ENCODE measurements at places on chromosomes 1 and 21.

DNA sequence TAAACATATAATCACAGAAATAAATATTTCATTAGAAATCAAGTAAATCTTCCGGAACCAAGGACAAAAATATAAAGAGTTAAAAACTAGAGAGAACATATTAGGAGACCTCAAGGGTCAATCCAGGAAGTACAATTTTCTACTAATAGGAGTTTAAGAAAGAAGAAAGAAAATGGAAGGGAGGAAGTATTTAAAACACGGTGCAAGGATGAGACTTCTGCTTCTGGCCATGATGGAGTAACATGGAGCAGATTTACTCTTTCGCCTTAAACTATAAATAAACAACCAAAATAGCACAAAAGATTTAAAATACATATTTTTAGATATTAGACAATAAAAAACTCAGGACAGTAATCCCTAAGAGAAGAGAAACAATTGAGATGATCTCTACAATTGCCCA lies 12.6 kb upstream of the IFNAR1 start:
- no peak for DNase-seq

- DNase-seq, result no peak
Observed at GRCh38 chr1:29471487-29472313, 235.4 kb downstream of the PTPRU start.

DNA sequence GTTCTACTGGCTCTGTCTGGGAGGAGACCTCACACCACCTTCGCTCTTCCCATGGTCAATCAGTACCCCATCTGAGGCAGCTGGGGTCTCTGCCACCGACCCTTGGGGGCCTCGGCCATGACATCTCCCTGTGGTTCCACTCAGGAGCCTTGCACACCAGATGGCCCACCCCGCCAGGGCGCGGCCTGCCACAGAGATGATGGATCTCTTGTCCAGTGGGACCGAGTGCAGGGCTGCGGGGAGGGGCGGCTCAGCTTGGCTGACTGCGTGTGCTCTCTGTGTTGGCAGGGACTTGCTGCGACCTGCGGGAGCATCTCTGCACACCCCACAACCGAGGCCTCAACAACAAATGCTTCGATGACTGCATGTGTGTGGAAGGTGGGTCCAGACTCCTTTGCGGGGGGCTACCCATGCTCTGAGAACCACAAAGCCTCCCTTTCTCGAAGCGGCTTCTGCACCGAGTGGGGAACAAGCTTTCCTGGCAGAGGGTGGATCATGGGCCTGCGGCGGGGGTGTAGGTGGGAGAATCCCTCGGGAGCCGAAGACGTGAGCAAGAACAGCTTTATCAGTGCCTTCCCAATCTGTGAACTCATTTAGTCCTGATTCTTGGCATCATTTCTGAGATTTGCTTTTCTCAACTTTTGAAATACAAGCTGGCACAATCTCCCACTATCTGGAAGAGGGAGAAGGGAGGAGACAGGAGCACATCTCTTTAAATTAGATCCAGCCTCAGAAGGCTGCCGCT lies 20.9 kb upstream of the AGTRAP start:
- no peak for DNase-seq

GRCh38 chr1:158969855-158970254 lies 38.5 kb downstream of the PYHIN1 start:
- DNase-seq, result no peak

DNA sequence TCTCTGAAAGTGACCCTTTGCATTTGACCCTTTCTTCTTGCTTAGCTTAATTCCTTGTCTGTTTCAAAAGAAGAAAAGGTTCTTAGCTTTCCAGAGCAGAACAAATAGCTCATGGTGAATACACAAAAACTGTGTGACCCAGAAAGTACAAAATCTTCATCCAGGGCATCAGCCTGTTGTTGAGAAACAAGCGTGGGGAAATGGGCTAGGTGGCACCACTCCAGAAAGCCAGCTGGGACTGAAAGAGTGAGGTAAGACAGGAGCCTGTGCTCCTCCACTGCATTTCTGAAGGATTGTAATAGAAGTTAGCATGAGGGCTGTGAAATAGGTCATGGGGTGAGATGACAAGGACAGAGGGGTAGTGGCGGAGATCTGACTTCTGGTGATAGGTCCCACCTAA lies 45.8 kb downstream of the CYP2J2 start:
- DNase-seq, result no peak

DNA sequence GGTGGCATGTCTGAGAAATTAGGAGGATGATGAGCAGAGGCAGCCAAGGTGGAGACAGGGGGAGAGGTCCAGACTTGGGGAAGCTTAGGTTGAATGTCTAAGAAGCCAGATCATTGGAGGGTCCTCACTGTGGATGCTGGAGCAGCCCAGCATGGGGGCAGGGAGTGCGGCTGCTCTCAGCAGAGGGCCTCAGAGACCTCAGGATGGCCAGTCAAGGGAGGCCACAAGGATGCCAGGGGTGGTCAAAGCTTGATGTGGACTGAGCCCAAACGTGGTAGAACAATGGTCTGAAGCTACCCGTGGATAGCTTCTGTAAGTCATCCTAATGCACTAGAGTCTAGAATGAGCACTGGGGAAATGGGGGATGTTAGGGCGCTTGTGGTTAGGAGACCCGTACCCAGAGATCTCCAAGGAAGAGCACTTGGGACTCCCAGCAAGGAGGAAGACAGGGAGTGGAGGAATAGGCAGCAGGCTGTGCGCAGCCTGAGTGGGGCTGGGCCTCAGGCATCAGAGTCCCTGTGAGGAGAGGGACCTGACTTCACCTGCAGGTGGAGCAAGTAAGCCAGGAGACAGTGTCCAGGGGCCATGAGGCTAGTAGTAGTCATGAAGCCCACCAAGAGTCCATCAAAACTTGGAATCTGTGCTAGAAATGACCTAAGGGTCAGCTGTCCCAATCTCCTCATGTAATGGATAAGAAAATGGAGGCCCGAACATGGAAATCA lies 4.3 kb upstream of the S100A9 start:
- no peak for DNase-seq

GRCh38 chr21:42651515-42652401 lies 1.7 kb upstream of the PDE9A start:
- DNase-seq, result no peak

- DNase-seq, result no peak
Observed at GRCh38 chr1:165898837-165899236, 71.4 kb downstream of the UCK2 start.

DNA sequence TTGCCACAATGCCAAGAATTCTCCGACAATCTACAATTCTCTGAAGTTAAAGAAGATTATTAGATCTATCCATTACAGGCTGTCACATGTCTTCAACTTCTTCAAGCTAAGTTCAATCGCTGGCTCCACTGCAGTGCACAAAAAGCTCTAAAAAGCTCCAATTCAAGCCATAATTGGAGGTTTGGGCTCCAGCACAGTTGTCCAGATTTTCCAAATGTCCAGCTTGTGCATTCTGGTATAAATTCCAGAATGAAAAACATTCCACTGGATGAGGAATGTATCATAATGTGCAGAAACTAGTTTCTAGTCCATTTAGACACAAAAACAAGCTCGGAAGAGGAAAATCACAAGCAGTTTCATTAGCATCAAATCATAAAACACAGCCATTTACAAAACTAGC lies 138.6 kb downstream of the NRIP1 start:
- no peak for DNase-seq

- DNase-seq, result peak; percentile 80
Observed at GRCh38 chr1:228486596-228487335, 416 bp upstream of the RNF187 start.

GRCh38 chr1:209662879-209663327 lies 10.7 kb upstream of the LAMB3 start:
- no peak for DNase-seq

GRCh38 chr1:169572187-169572586 lies 14.1 kb downstream of the F5 start:
- DNase-seq, result no peak

- DNase-seq, result no peak
Observed at GRCh38 chr1:176863613-176864012, 300.9 kb downstream of the ASTN1 start.

DNA sequence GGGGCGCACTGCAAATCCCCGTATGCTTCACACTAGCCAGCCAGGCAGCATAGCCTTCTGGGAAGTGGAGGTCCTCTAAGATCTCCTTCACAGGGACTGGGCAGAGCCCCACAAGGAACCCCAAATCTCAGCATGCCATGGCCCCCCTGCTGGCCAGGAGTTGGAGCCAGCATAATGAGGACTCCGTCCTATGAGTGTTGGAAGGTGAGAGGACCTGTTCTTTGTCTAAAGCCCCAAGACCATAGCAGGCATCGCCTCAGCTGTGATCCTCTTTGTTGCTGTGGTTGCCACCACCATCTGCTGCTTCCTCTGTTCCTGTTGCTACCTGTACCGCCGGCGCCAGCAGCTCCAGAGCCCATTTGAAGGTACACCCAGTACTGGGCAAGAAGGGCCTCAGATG lies 1.5 kb downstream of the SHISA4 start:
- DNase-seq, result no peak

GRCh38 chr1:14791654-14792053 lies 193.2 kb downstream of the KAZN start:
- DNase-seq, result no peak

DNA sequence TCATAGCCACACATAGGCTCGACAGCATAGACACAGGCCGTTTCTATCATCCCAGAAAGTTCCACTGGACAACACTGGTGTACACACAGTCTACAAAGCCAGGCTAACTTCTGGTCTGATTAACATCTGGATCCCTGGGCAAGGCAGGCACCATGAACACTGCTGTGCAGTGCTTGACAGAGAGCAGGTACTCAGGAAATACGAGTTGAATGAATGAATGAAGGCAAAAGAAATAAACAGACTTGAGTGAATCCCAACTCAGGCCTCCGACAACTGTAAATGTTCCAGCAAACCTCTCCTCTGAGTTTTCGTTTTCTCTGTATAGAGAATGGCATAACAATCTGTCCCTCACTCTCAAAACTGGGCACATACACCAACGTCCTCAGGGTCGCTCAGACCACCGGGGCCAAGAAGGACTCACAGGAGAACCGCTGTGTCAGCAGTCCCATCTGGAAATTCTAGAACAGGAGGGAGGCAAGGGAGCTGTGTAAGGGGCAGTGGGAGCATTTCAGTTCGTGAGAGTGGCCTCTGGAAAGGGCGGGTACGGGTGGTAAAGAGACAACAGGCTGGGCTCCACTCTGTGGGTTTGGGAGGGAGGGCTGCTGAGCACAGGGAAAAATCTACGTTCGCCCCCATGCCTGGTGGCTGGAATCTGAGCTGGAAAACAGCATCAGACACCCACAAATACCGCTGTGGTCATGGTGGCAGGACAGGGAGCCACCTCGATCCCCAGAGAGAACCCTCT lies 15.1 kb upstream of the ECE1 start:
- DNase-seq, result no peak

- peak; percentile 46 for DNase-seq
Observed at GRCh38 chr1:154609398-154610380, 1.7 kb upstream of the ADAR start.

DNA sequence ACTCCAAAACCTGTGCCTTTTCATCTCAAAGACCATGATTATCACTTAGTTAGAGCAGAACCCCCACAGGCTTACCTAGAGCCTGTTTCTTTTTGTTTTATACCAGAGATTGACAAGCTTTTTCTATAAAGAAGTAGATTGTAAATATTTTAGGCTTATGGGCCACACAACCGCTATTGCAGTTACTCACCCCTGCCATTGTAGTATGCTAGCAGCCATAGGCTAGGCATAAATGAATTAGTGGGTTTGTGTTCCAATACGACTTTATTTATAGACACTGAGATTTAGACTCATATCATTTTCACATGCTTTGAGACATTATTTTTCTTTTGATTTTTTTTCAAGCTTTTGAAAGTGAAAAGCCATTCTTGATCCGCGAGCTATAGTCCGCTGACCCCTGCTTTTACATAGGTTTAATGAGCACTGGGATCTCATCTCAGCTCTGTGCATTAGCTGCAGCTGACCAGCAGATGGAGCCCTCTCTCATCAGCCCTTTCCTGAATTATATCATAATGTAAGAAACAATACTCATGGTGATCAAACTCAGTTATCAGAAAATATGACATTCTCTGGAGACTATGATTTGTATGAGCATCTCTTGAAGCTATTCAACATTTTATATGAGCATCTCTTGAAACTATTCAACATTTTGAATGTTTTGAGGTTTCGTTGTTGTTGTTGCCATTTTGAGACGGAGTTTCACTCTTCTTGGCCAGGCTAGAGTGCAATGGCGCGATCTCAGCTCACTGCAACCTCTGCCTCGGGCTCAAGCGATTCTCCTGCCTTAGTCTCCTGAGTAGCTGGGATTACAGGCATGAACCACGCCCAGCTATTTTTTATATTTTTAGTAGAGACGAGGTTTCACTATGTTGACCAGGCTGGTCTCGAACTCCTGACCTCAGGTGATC lies 111.9 kb upstream of the L1TD1 start:
- peak; percentile 33 for DNase-seq

GRCh38 chr1:163173121-163173520 lies 29.6 kb downstream of the RGS5 start:
- no peak for DNase-seq

GRCh38 chr1:155295183-155295941 lies 5.9 kb downstream of the PKLR start:
- DNase-seq, result no peak

GRCh38 chr1:204267191-204267601 lies 53.4 kb upstream of the GOLT1A start:
- DNase-seq, result no peak

Data from activated CD4-positive, alpha-beta T cell treated with anti-CD3 and anti-CD28 coated beads, Interleukin-2, amount 50 U/mL, for 1 hour (primary cell).